ENCODE measurements at places on chromosomes 1 and 21. TPM values are rescaled to one million over a fixed set of nuclear protein-coding genes. Genes with fewer than 3 reads are reported as not detected.

The GBP1 gene
- not detected for total RNA-seq

The GRIK3 gene
- 0.38 TPM for total RNA-seq

The MROH9 gene
- total RNA-seq: not detected

The WARS2 gene
- 14.5 TPM for total RNA-seq

The TPTE gene
- not detected for total RNA-seq

The CR1L gene
- total RNA-seq: not detected

The AK4 gene
- total RNA-seq: 13.8 TPM

The TP73 gene
- total RNA-seq: 2.4 TPM

The IL24 gene
- total RNA-seq: not detected

The GJC2 gene
- total RNA-seq: 2.1 TPM

The HSD3B2 gene
- not detected for total RNA-seq

The RUNX3 gene
- total RNA-seq: 0.07 TPM

GRCh38 chr1:59924653-59925052 lies 1.9 kb downstream of the CYP2J2 start:
- no peak for DNase-seq

- no peak for DNase-seq
Measured at GRCh38 chr1:213448776-213449175, 397.7 kb downstream of the RPS6KC1 start.

- no peak for DNase-seq
Measured at GRCh38 chr1:168057921-168058320, 78.8 kb downstream of the GPR161 start.

GRCh38 chr1:113041569-113042284 lies 31.3 kb upstream of the LRIG2 start:
- DNase-seq: no peak

GRCh38 chr1:9106286-9106685 lies 22.6 kb downstream of the GPR157 start:
- no peak for DNase-seq

GRCh38 chr1:169214598-169214997 lies 108.1 kb downstream of the ATP1B1 start:
- DNase-seq: no peak

GRCh38 chr1:107559881-107560280 lies 405.1 kb downstream of the VAV3 start:
- DNase-seq: no peak

GRCh38 chr1:232477728-232478127 lies 152.2 kb downstream of the SIPA1L2 start:
- DNase-seq: no peak

GRCh38 chr1:1796466-1796865 lies 18.2 kb upstream of the NADK start:
- DNase-seq: no peak

DNA sequence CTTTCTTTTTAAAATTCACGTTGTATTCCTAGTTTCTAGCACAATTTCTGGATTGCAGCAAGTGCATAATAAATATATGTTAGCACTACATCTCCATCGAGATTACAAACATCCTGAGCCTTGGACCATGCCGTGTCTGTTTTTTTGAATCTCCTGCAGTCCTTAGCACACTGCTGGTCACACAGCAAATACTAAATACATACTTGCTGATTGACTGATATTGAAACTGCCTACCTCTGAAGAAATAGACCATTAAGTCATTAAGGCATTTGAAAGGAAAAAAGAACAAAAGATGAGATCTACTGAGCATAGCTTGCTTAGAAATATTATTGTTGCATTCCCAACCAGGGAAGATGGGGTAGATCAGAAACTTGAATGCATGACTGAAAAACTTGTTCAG lies 369.1 kb downstream of the PTBP2 start:
- no peak for DNase-seq

- DNase-seq: no peak
Measured at GRCh38 chr1:179137617-179138255, 55.9 kb downstream of the TOR3A start.

DNA sequence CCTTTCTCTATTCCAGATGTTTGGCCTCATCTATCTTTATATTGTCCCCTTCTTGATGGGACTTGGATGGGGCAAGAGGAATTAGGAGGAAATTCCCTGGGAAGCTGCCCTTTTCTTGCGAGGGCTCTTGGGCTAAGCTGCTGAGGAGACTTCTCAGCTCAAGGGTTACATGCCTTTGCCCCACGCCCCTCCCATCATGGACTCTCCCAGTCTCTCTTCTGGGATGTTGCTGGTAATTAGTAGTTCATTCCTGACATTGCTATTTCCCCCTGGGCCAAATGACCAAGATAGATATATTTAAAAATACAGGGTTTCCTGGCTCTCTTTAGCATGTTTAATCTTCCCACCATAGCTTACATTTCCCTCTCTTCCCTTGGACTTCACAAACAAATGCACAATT lies 90.6 kb upstream of the RALGPS2 start:
- no peak for DNase-seq

DNA sequence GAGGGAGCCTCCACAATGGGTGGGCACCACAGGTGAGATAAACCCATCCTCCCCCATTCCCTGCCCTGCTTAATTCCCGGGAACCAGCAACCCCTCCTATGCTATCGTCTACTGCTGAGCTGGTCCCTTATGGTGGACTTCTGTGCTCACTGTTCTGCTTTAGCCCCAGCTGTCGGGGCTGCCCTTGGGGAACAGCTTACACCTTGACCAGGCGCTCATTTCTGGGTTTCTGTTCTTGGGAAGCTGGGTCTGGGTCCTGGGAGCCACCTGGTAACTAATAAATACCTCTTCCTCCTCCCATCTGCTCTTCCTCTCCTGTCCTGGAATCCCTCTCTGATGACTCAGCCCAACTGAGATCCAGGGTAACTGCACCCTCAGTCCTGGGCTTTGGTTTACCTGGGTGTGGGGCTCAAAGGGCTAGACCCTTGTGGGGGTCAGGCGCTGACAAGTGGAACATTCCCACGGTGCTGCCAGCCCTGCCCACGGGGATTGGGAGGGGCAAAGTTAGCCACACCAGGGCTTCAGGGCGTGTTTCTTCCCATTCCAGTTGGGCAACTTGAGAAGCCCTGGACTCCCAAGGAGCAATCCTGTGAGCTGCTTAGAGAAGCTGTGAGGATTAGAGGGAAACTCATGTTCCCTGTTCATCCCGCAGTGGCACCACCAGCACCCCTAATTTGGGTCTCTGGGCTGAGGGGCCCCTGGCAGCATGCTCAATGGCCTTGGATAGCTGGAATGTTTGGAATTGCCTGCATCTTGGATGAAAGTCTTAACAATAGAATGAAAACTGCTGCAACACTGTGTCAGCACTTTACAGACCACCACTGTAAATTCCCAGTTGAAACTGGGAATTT lies 1.6 kb downstream of the PCAT6 start:
- no peak for DNase-seq

GRCh38 chr1:21857142-21857839 lies 45.2 kb downstream of the LDLRAD2 start:
- no peak for DNase-seq

- DNase-seq: no peak
Measured at GRCh38 chr1:39333296-39333695, 128.8 kb downstream of the MACF1 start.

DNA sequence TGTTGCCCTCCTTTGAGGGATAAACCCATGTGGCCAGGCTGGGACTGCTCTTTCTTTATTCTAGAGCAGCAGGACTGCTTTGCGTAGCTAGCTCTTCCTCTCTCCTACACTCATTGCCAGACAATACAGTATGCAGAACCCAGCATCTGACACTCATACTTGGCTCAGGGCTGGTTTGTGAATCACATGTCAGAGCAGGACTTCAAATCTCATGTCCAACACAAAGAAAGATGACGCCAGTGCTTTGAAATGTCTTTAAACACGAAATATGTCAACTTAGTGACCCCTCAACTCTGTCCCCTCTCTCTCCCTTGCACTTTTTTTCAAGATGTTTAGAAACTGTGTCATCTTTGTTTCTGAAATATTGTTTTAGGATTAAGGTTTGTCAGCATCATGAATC lies 135.0 kb downstream of the TGFB2 start:
- DNase-seq: no peak

DNA sequence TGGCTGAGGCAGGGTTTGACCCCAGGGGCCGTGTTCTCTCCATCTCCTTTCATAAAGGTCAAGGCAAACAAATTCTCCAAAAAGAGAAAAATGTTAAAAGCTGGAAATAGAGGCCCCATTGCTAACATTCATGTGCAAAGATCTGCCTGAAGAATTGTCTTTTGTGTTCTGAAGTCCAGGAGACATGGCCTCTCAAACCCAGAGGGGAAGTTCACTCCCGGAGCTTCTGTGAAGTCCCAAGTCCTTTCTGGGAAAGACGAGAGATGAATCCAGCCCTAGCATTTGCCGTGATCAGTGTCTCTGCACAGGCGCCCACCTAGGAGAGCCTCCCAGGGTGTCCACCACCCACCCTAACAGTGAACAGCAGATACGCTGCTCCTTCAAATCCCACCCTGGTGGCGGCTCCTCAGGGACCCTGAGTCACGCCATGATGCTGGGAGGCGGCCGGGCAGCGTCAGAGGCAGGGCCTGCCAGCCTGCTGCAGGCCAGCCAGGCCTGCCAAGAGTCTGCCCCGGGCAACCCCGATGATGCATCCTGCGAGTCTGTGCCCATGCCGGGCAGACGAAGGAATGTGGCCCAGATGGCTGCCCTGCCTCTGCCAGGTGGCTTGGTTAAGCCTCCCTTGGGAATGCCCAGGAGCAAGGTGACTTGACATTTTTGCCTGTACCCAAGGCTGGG lies 5.2 kb upstream of the C2CD2 start:
- no peak for DNase-seq

DNA sequence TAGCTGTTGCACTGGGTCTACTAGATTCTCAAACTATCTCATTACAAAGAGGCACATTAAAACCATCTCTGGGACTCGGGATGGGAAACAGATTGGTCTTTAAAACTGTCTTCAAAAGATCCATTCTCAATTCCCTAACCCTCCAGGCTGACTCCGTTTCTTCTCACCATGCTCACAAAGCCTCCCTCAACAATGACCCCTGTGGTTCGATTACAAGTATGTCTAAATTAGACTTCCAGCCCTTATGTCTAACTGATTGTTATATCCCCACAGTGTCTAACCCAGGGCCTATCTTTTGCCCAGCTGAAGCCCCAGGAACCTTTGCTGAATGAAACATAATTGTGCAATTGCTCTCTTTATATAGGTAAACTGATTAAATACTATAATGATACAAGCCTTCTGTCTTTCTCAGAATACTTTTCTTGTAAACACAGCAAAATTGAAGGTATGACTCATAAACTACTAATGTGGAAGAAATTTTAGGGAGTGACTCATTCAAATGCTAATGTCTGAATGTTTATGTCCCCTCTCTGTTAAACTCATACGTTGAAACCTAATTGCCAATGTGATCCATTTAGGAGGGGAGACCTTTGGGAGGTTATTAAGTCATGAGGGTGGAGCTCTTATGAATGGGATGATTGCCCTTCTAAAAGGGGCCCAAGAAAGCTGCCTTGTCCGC lies 65.6 kb upstream of the DAB1 start:
- no peak for DNase-seq

DNA sequence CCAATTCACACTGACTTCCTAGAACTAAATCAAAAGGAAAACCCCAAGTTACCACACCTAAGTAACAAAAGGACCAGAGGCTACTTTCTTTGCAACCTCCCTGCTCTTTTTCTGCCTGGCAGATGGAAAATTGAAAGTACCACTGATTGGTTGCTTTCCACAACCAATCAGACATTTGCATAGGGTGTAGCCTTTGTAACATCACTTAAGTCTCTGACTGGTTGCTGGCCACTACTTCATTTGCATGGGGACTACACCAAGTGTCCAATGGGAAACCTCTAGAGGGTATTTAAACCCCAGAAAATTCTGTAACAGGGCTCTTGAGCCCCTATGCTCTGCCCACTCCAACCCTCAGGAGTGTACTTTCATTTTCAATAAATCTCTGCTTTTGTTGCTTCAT lies 365.0 kb downstream of the LTN1 start:
- no peak for DNase-seq

GRCh38 chr1:207892764-207893163 lies 18.2 kb downstream of the CD34 start:
- no peak for DNase-seq

DNA sequence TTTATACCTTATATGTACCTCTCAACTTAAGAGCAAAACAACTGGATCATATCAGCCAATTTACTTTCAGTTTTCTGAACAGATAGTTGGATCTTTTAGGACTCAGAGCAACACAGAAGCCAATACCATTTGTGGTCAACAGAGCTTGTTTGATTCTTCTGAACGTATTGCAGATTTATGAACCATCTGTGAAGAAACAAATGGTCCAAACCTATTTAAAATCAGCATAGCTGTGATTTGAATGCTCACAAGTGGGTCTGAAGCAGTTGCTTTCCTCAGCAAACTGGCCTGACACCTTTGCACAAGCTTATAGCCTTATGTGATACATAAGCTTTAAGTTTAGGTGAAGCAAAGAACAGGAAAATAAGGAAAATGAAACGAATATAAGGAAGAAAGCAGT lies 147.6 kb downstream of the LRRIQ3 start:
- no peak for DNase-seq

DNA sequence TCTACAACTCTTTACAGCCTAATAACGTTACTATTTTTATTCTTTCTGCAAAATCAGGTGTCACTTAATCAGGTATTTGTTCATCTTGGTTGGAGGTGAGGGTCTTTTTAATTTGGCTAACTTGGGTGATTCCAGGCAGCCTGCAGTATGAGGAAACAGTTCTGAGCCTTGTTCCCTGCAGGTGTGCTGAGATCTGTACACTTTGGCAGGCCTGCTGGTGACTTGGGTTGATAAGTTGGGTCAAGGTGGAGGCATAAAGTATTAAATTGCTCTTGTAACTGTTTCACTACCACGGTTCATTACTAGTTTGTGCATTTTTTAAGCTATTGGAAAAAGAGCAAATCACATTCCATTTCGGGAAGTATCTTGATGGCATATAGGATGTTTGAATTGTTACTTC lies 10.0 kb downstream of the MAP3K21 start:
- DNase-seq: no peak

GRCh38 chr1:27517907-27518718 lies 28.1 kb upstream of the WASF2 start:
- DNase-seq: no peak

DNA sequence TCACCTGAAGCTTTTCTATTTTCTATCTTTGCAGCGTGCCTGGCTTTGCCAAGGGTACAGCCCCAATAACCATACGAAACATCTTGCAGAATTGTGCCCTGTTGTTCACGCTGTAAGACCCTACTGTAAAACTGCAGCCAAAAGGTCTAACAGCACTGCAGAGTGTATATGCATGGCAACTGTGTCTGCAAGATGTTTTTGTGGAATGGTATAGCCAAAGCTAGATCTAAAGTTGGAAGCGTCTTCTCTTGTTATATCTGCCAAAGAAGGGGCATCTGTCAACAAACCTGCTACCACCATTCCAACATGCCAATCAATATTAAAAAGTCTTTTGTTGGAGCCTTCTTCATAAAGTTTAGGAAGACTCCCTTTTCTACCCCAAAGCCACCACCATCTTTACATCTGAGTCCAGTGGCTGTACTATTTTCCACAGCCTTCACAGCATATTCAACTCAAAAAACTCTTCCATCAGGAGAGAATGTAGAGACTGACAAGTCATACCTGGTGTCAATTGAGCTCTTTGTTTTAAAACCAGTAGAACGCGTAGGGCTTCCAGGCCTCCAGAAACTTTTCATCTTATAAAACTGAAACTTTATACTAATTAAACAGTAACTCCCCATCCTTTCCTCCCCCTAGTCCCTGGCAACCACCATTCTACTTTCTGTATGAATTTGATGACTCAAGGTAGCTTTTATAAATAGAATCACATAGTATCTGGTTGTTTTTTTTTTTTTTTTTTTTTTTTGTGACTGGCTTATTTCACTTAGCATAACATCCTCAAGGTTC lies 40.0 kb downstream of the ZSCAN20 start:
- no peak for DNase-seq

GRCh38 chr1:86739648-86740509 lies 35.5 kb downstream of the SH3GLB1 start:
- no peak for DNase-seq

GRCh38 chr1:208213786-208214185 lies 30.4 kb downstream of the PLXNA2 start:
- DNase-seq: no peak
